NCI-H1930 (cell line): ENCODE measurements at places on chromosomes 16 and 17.

- no peak for DNase-seq
Observed at GRCh38 chr17:48513666-48514455, 16.9 kb downstream of the HOXB1 start.

DNA sequence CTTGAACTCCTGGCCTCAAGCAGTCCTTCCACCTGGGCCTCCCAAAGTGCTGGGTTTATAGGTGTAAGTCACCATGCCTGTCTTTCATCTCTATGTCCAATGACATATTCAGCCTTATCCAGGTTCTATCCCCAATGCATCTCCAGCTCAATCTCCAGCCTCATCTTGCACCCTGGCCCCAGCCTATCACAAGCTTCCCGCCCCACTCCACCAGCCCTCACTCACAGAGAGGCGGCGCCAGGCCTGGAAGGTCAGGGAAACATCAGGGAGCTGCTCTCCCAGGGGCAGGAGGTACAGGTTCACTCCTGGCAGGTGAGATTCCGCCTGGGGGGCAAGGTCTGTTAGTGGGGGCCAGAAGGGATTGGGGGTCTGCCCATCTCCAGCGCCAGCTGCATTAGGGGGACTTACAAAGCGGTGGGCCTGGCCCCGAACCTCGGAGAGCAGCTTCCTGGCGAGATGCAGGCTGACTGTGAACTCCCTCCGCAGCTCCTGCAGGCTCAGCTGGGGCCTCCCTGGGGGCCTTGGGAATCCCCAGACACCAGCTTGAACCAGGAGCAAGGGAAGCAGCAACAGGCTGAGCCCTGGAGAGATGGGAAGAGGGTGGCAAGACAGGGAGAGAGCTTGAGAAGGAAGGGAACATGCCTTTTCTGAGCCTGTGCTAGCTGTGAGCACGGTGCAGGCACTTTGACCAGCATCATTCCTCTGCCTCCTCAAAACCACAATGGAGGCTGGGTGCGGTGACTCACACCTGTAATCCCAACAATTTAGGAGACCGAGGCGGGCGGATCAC lies 3.0 kb downstream of the IL27 start:
- no peak for DNase-seq

DNA sequence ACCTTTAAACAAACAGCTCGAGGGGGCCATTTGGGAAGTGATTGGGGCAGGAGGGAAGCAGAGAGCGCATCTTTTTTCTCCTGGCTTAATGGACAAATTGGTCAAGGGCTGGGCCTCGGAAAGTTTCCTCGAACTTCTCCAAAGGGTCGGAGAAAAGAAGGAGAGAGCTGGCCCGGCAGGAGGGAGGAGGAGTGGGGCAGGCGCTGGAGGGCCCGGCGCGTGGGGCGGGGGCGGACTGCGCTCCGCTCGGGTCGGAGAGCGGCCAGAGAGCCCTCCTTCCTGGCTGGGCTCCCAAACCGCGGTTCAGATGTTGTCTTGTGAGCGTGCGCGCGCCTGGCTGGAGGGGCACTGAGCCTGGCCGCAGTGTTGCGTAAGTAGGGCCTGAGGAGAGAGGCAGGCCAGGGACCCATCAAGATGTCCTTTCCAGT lies 1.2 kb downstream of the MMP2 start:
- DNase-seq, result no peak

GRCh38 chr17:160336-160735 lies 21.1 kb downstream of the DOC2B start:
- DNase-seq, result no peak

- DNase-seq, result no peak
Observed at GRCh38 chr16:8767176-8767575, 30.3 kb downstream of the TMEM186 start.

DNA sequence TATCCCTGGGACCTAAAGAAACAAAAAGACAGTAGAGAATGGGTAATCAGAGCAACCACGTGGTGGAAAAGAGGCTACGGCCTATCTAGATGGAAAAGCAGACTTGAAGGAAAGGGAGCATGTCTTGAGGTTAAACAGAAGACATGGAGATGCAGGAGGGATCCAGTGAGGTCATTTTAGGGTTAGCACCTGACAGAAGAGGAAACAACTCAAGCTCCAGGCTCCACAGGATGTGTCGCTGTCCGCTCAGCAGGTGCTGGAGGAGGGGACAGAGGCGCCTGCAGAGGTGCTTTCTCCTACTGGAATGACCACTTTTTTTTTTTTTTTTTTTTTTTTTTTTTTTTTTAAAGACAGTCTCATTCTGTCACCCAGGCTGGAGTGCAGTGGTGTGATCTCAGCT lies 47.5 kb upstream of the CLEC3A start:
- no peak for DNase-seq

DNA sequence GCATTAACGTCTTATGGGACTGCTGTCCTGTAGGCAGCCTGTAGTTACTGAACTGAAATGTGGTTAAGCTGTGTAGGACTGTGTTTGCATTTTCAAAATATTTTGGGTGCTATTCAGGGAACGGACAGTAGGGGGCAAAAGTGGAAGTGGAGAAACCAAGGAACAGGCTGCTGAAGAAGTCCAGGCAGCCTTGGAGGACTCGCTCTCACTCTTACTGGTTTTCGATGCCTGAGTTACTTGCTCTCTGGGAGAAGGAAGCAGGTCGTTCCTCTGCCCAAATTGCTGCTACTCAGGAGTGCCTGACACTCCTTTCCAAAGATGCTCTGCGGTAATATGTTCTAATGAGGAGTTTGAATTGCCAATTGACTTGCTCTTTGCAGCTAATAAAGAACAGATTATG lies 64.5 kb upstream of the RBFOX1 start:
- DNase-seq, result peak; percentile 32

DNA sequence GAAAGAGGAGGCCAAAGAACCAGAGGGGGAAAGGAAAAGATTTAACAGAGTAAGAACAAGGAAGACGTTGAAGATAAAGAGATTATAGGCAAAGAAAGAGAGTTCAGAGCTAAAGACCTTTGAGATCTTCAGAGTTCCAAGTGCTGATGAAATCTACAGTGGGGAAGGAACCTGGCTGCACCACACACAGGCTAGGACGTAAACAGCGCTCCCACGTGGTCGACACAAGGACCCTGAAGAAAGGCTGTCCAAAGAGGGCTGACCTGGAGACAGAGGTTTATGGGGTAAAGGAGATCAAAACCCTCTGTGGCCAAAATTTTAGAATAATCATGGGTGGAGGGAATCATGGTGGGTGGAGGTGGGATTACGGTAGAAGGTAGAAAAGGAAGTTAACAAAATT lies 121.6 kb downstream of the PMP22 start:
- no peak for DNase-seq

DNA sequence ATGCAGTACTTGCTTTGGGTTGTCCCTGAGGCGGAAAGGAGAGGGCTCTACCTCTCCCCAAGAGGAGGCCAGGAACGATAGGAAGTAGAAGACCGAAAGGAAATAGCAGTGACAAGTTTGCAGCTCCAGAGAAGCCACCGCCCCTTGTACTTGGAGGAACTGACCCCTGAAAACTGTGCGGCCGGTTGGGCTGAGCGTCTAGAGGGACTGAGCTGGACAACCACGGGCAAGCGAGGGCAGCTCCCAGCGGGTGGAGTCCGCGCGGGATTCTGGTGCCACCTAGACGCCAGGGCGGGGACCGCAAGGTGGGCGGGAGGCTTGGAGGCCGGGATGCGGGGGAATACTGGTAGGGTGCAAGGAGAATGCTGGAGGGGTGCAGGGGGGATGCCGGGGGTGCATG lies 1.3 kb upstream of the SLC6A4 start:
- peak; percentile 7 for DNase-seq

GRCh38 chr17:2978116-2978515 lies 85.3 kb downstream of the OR1D5 start:
- no peak for DNase-seq

DNA sequence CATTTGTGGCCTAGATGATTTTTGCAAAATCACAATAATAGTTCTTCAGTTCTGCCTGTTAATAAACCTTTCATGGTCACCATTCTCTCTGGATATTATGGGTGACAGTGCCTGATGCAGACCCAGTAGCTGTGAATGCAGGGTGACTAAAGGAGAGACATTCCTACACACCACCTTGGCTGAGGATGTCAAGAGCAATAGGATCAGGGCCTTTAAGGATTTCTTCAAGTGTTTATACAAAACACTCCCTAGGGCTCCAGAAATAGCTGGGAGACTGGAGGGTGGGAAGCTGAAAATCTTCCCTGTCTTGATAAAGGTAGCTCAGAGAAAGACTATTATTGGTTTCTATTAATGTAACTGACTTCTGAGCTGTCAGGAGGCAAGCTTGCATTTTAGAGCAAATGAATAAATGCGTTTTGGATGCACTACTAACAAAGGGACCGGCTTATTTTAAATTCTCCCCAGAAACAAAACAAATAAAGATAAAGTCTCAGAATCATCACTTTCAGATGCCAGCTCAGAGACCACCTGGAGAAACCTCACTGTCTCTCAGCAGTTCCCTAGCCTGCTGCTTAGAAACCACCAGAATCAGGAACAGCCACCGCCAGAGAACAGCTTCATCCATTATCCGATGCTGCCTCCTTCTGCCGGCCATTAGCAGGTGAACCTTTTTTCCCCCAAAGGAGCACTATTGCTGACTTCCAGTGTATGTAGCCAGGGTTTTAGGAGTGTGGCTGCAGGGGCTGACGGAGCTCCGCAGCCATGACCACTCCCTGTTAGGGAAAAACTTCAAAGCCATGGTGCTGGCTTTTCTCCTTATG lies 171.4 kb upstream of the DYNLRB2 start:
- DNase-seq, result no peak

- no peak for DNase-seq
Observed at GRCh38 chr17:30308406-30308805, 16.7 kb upstream of the BLMH start.

GRCh38 chr17:40980596-40980995 lies 3.5 kb downstream of the KRT40 start:
- no peak for DNase-seq

DNA sequence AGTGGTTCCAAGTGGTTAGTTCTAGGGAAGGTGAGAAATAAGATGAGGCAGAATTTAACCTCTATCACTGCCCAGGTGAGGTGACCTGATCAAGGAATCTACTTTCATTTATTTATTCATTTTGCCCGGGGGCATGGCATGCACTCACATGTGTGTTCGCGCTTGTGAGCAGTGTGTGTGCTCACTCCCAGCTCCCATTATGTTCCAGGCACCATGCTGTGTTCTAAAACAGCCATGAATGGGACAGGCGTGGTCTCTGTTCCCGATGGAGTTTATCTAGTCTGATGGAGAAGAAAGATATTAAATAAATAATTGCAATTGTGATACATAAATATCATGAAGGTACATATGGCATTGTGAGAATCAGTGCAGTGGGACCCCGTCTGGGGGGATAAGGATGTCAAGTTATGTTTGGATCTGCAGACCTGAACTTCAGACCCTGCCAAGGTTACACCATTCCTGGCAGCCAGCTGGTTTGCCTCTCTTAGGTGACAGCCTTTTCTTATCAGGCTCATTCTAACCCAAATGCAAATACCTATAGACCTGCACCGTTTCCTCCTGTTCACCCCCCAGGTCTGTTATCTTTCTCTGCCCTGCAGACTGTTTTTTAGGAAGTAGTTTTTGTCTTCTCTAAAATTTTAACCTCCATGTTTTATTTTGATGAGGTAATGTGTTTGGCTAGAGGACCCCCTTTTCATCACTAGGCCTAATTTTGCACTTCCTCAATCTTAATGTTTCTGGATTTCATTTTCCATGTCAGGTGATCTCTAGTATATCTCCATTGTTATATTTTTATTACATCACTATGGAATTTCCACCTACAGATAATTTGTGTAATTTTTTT lies 11.8 kb downstream of the CYB5B start:
- no peak for DNase-seq

GRCh38 chr17:79465011-79465680 lies 145.7 kb downstream of the RBFOX3 start:
- no peak for DNase-seq

GRCh38 chr16:75319513-75320411 lies 68.3 kb upstream of the BCAR1 start:
- DNase-seq, result no peak

- DNase-seq, result peak; percentile 7
Observed at GRCh38 chr17:65294181-65294719, 157.1 kb downstream of the RGS9 start.

- no peak for DNase-seq
Observed at GRCh38 chr17:65743308-65743655, 181.8 kb upstream of the AXIN2 start.

DNA sequence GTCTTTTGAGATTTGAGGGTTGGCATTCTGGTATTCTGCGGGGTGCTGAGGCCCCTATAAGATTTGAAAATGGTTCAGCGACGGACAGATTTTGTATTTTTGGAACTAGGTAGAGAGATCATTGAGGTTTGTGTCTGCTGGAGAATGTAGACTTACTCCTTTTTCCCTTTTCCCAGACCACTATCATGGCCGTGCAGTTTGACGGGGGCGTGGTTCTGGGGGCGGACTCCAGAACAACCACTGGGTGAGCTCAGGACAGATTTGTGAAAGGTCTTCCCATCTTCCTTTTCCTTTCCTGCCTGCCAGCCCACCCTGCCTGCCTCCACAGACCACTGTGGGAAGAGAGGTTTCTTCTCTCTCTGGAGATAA lies 572 bp downstream of the PSMB6 start:
- no peak for DNase-seq

GRCh38 chr17:81191116-81191515 lies 25.1 kb upstream of the AATK start:
- no peak for DNase-seq

DNA sequence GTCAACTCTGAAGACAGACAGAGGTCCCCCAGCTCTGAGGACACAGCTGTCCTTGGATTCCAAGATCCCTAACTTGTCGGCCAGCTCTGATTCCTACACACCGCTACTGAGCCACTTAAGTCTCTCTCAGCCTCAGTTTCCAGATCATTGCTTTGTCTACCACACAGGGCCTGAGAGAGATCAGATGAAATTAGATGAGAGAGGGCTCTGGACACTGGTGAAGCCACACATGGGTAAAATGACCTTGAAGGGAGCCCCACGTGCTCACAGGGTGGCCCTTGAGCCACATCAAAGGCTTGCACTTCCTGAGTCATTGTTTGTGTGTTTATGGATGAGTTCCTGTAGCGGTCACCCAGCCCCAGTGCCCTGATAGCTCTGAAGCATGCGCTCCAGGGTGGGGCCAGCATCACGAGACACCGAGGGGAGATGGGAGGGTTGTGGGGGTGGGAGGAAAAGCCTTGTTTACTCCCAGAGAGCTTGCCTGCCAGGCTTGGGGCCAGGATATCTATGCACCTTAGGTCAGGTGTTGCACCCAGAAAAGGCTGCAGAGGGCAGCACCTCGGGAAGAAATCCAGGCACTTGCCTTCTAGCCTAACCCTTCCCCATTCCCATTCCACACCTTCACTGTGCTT lies 32.7 kb upstream of the SLC6A2 start:
- DNase-seq, result no peak

GRCh38 chr17:17985555-17985954 lies 12.9 kb downstream of the DRC3 start:
- no peak for DNase-seq

DNA sequence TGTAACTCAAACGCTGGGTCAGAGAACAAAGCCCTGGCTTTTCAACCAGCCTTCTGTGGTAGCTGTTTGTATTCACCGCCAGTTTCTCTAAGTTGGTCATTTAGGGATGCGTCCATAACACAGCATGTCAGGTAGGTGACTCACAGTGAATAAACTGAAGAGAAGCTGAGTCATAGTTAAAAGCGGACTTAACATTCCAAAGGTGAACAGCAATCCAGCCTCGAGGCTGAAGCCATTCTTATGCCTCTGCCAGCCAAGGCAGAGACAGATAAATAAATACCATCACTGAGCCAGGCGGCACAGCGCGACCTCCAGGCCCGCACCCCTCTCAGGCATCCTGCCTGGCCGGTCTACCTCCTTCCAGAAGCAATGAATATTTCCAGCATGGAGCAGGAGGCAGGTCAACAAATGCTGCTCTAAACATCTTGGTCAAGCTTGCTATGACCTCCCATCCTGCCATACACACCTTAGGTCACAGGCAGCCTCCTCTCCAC lies 12.4 kb upstream of the CACNG4 start:
- no peak for DNase-seq

GRCh38 chr17:82003411-82004381 lies 19.0 kb downstream of the CENPX start:
- DNase-seq, result no peak
